HL-60 (cell line): ENCODE measurements at places on chromosomes 5 and 9.

DNA sequence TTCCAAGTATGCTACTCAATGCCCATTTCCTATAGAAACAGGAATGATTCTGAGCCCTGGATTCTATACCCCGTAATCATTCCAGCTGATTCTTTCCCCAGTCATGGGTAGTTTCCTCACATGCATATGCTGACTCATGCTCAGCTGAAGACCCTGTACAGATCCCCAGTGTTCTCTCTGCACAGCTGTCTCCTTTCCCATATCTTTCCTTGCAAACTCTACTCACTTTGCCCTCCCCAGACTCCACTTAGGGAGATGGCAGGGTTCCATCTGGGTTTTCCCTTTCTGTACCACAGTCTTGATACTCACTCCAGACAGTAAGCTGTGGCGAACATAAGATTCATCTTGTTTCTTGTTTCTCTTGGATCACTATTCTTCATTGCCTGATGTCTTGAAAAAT lies 357.6 kb downstream of the RAB3C start:
- DNase-seq = no peak

DNA sequence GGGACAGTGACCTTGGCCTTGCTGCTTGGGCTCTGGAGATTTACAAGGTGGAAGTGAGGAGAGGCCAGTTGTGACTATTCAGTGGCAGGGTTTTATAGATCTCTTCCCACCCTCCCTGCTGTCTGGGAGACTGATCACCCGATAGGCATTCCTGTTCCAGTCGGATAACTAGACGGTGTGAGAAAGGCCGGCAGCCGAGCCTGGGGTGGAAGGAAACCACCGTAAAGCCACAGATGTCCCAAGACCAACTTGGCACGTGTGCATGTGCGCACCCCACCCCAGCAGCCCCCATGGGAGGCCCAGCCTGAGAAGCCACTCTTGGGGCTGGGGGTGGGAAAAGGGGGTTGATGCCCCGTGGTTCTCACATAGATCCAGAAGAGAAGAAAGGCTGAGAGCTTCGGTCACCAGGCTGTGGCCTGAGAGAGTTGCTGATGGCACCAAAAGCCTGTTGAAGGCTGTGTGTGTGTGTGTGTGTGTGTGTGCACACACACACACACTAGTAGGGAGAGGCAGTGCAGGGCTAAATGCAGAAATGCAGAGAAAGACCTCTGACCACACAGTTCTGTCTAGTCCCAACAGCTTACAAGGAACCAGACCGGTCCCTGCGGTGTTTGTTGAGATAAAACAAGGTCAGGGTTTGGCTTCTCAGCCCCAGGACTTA lies 225.8 kb downstream of the FANCC start:
- DNase-seq = no peak

DNA sequence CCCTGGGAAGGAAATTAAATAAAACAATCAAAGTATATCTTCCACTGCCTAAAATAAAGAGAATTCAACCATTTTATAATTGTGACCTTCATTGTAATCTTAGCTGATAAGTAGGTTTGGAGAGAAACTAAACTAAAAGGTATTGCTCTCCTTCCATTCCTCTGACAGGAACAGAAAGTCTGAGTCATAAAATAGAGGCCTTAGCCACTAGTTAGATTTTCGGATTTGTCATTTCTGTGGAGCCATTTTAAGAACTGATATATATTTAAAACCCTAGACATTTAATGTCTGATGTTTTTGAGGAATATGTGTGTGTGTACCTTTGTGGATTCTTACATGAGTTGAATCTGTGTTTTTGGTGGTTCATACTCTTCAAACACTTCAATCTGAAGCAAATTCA lies 11.8 kb upstream of the TMC1 start:
- DNase-seq = no peak

DNA sequence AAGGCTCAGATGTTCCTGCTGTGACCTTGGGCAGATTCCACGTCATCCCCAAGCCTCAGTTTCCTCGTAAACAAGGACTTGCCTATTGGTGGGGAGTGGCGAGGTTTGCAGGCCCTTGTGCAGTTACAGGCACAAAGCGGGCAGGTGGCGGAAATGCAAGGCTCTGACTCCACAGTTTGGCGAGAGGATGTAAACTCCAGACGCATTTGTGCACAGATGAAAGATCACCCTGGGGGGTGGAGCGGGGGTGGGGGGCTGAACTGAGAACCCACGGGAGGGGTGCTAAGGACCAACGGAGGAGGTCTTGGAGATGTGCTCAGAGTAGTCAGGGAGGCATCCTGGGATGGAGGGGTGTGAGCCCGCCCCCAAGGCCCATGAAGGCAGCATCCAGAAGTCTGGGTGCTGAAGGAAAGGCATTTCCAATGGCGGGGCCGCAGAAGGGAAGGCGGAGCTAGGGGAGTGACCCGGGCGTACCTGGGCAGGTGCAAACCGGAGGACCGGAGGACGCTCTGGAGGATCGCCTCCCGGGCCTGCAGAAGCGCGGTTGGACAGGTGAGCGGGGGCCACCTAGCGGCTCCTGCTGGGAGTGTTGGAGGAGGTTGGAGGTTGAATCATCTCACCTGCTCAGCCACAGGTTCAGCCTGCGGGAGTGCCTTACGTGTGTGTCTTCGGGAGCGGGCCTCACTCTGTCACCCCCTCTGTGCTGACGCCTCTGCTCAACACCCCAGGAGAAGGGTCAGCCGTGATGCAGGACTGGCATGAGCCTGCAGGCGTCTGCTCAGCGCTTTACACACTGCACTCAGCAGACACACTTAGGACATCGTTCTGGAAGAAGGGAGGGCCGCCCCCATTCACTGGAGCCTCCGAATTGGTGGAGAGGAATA lies 1.9 kb upstream of the FIBCD1 start:
- DNase-seq = no peak

DNA sequence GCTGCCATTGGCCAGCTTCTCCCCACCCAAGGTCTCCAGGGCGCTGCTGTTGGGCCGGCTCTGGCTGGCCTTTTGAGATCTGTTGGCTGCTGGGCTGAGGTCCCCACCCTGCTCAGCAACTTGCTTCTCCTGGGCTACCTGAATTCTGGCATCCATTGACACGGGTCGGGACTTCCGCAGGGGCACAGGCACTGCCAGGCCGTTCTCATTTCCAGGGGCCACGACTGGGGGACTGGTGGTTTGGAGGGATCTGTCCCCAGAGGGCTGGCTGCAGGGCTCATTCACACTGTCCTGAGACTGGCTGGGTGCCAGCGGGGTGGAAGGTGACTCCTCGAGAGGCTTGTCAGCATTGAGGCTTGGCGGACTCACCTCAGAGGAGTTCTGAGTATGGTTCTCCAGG lies 87.1 kb upstream of the FBXW11 start:
- no peak for DNase-seq

- DNase-seq = peak; percentile 47
These were observed at the start of gene JADE2 for GRCh38 chr5:134524826-134525682. Gene JADE2, plus strand, starts transcription at chr5:134525670. Its CDS starts 10,188 bp downstream, at chr5:134535858.

DNA sequence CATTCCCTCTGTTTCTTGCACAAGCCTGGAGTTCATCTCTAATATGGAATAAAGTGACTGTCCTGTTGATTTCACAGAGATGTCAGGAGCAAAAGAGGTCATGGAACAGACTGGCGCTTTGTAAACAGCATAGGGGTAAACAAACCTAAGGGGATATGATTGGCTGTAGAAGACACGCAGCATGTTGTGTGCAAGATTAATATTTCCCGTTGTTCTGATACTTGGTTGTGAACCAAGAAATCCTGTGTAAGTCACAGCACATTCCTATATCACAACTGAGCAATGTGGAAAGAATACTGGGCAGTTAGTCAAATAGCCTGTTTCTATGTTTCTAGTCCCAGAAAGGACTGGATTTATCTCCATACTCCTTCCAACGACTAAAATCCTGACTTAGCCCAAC lies 3.2 kb downstream of the ADAMTS12 start:
- no peak for DNase-seq

DNA sequence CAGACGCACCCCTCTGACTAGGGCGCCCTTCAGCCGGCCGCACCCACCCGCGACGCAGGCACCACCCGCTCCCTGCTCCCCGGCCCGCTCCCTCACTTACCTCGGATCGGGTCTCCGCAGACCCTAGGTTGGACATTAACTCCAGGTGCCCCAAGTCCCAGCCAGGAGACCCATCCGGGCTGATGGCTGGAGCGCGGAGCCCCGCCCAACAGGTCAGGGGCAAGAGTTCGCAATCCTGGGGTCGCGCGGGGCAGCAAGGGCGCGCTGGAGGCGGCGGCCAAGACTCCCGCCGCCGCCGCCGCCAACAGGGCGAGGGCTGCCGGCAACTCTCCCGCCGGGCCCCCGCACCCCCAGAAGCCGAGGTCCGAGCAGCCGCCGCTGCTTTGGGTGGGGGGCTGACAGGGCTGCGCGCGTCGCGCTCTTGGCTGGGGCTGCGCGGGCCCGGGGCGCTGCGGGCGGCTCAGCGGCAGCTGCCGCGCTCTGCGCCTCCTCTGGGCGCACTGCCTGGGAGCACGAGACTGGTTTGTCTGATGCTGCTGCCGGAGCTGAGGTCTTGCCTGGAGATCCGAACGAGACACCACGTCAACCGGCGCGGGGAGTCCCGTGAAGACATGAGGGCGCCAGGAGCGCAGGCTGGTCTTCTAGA lies at the start of gene GDNF:
GDNF (minus strand) TSS at position 635 of the 646 bp plus-strand sequence. CDS start 5,245 bp downstream, outside the sequence.
- DNase-seq = peak; percentile 27

DNA sequence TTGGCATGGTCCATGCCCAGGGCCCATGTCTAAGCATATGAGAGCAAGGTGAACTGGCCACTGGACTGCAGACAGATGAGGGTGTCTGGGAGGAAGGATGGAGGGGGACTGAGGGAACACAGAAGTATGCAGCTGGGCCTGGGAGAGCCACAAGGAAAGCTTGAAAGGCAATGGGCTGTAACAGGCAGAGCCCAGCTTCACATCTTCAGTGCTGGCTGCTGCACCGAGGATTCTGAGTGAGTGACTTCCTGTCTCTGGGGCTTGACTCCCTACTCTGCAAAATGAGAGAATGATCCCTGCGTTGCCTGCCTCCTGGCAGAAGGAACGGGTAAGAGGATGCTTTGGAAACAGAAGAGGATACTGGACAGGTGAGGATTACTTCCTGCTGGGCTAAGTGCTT lies 29.0 kb downstream of the COL15A1 start:
- DNase-seq = no peak

- DNase-seq = no peak
These were observed 156.4 kb upstream of the SMIM23 start for GRCh38 chr5:171629221-171629620.

DNA sequence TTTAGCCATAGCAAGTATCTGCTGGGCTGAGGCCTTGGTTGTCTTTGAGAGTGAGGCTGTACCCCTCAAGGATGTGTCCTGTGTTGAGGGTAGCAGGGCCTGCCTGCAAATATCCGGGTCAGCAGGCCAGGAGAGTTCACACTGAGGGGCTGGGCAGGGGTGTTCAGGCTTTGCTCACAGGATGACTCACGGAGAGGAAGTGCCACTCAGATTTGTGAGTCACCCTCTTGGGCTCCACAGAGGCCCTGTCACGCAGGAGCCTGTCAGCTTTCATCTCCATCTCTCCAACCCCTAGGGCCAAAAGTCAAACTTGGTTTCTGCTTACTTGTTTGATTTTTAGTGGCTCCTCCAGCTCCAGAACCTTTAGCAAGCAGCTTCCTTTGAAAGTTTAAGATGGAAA lies 211.5 kb downstream of the SEC61B start:
- peak; percentile 67 for DNase-seq

DNA sequence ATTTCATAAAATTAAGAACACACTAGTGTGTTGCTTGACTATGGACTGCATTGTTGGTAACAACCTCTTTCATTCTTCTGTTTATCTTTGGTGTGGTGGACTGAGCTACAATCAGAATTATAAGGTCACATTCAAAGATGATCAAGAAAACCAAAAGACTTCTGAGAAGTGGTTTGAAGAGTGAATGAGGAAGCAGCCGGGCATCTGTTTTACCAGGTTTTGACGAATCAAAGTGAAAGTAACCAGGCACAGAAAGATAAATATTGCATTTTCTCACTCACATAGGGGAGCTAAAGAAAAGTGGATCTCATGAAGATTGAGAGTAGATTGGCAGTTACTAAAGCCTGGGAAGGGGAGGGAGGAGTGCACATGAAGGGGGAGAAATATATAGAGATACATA lies 589.1 kb downstream of the ZNF608 start:
- no peak for DNase-seq

- DNase-seq = no peak
These were observed 48.8 kb upstream of the FREM1 start for GRCh38 chr9:14958989-14959388.

DNA sequence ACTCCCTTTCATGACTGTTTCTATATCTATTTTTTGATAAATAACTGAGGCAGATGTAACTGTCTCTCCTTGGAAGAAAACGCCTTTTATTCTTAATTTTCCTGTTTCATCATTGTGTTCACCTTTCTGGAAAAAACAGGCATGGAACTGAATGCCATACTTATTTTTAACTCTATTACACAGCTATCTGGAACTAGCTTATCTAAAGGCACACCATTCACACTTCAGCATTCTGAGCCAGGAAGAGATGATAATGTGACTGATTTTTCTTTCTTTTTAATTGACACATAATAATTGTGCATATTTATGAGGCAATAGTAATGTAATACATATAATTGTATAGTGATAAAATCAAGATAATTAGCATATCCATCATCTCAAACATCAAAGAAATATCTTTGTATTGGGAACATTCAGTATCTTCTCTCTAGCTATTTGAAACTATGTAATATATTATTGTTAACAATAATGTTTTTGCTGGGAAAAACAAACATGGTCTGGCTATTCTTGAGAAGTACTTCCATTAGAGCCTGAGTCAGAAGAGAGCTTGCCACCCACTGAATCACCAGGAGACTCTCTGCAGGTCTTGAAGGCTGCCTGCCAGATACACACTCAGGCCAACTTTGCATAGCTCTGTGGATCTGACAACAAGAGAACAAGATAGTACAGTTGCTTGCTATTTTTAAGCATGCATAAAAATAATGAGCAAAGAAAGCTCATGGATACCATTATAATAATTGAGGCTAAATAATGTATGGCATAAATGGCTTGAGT lies 501.0 kb upstream of the EDIL3 start:
- no peak for DNase-seq

DNA sequence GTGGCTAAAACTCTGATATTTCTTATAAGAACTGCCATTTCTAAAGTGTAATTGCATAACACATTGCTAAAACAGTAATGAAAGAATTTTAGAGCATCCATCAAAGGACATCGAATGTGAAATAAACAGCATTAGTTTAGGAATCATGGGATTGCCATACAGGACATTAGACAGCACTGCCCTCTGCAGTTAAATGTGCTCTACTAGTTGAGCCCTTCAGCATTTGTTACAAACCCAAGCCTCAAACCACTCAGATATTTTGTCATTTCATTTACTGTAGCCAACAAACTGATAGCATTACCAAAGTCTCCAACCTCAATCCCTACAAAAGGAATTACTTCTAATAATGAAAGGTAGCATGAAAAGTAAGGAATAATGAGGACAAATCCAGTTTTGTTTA lies 116.8 kb upstream of the COX7C start:
- DNase-seq = no peak

DNA sequence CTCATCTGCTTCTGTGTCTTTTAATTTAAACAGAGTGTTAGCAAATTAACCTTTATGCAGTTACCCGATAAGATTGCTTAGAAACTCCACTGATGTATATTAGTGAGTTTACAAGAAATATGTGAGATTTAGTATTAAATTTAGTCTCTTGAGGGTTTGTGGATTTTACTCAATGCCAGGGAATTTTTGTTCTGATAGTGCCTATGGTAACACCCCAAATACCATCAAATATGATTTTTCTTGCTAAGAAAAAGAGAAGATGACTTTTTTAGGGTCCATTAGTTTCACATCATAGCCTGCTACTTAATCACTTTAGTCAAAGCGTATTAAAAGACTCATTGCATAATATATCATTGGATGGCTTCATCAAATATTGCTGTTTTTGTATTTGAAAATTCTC lies 224.9 kb downstream of the PCSK5 start:
- no peak for DNase-seq
